ENCODE measurements at places on chromosomes 1 and 21.

DNA sequence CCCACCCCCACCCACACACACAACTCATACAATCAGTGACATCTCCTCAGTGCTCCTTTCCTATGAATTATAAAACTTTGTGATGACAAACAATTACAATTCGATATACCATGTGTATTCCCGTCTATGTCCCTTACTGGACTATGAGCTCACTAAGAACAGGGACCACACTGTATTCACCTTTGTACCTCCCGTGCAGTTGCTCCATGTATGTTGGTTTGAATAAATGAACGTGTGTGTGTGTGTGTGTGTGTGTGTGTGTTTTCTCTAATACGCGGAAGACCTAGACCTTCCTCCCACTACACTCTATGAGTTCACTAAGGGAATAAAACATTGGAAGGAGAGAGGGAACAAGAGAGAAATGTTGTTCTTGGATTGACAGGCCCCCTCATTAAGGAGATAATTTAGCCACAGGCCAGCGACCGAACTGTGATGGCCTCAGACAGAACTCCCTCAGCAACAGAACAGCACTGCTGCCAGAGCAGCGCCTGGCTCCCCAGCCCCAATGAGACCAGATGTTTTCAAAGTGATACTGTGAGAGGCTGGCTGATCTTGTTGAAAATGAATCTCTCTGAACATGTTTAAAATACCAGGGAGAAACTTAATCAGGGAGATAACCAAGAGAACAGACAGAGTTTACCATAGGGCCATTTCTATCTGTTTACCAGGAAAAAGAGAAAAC is 21.7 kb downstream of the BCAR3 start:
- no peak for DNase-seq

GRCh38 chr1:213399695-213400094 is 348.7 kb downstream of the RPS6KC1 start:
- DNase-seq = no peak

GRCh38 chr1:109282952-109283747 is at the start of gene PSRC1:
TSS of gene PSRC1 (minus strand) at chr1:109283145.
- peak; percentile 80 for DNase-seq

DNA sequence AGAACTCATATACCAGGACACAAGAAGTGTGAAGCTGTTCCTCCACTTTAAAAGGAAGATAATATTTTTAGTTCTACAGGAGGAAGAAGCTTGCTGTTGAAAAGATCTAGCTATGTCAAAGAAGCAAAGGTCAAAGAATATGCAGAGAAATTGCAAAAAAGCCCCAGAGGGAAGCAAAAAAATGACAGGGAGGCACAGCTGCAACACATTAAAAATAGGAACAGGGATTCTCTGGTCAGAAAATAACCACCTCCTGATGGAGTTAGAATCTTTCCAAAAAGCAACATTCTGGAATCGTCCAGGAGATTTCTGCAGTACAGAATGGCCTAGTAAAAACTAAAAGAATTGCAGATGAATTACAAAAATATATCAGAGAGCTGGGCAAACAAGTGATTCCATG is 238.9 kb upstream of the PRMT6 start:
- DNase-seq = no peak

DNA sequence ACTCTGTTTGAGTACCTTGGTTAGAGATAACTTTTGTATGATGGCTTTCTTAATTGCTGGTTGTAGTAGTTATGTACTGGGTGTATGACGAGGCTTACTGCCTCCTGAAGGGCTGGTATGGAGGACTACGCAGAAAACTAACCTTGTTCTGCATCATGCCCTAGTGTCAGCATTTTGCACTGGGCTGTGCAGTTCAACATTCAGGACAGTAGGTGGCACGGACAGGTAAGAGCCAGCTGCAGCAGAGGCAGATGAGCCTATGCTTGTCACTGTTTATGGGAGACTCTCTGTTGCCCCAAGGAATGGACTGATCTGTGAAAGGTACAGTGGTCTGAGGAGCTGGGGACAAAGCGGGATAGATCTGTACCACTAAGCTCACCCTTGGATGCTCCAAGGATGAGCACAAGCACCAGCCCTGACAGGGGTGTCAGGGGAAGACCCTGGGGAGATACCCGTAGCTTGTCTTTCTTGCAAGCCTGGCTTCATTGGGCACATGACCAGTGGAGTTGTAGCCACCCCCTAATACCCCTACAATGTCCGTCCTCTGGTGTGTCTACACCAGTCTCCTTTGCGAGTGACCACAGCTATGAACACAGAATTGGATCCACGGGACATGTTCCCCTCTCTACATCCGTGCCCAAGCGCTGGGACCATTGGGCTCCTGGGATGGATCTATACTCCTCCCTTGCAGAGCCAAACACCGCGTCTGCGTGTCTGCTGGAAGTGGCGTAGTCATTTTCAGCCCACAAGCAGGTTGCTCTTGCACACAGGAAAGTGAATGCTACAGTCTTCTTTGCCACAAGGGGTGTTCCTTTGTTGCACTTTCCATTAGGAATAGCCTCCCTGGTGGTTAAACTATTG is 51.1 kb upstream of the CFHR3 start:
- no peak for DNase-seq

GRCh38 chr1:221766210-221766609 is 24.3 kb upstream of the DUSP10 start:
- no peak for DNase-seq

DNA sequence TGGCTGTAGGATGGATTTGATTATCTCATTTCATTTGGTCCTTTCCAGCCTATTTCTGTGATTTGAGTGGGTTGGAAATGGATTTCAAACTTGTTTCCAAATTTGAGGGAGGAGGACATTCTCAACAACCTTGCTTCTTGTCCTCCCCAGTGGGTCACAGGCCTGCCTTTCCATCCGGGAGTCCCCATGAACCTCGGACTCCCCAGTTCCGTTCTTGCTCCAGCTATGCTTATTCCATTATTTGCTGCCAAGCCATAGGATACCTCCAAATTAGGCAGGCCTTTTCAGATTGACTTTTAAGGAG is 97.8 kb downstream of the DUSP10 start:
- DNase-seq = no peak

- no peak for DNase-seq
Observed at GRCh38 chr1:203555076-203555475, 61.1 kb downstream of the OPTC start.

- DNase-seq = no peak
Observed at GRCh38 chr1:58815686-58816071, 31.8 kb upstream of the JUN start.

DNA sequence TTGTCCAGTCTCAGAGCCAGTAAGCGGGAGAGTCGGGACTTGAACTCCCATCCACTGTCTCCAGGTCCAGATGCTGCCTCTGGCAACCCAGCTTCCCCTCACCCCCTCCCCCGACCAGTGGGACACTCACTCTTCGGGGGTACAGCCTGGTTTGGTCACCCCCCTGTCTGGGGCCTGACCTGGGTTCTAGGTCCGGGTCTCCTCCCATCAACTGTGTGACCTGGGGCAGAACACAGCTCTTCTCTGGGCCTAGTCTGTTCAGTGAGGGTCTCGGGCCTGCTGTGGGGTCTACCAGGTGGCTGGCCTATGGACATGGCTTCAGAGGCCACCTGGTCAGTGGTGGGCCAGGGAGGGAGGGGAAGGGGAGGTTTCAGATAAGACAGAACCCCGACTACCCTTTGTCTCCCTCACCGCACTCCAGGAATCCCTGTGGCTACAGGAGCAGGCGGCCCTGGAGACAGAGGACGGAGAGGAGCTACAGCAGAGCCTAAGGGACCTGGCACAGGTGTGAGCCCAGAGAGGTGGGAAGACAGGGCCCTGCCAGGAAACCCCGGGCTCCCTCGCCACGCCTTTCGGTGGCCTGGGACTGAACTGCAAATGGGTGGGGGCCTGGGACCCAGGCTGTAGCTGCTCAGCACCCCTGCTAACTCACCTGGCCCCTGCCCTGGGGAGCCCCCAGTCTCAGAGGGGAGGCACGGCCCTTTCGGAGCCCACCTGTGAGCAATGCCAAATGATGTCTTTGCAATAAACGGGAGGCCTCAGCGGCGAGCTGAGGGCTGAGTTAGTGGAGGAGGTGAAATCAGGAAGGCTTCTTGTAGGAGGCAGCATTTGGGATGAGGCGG is 4.1 kb upstream of the NBPF3 start:
- DNase-seq = no peak

- DNase-seq = no peak
Observed at GRCh38 chr1:156135930-156136871, 17.2 kb upstream of the SEMA4A start.

GRCh38 chr1:194734970-194735369 is 1548.6 kb upstream of the B3GALT2 start:
- no peak for DNase-seq

GRCh38 chr21:45254460-45254930 is 33.2 kb downstream of the POFUT2 start:
- no peak for DNase-seq

DNA sequence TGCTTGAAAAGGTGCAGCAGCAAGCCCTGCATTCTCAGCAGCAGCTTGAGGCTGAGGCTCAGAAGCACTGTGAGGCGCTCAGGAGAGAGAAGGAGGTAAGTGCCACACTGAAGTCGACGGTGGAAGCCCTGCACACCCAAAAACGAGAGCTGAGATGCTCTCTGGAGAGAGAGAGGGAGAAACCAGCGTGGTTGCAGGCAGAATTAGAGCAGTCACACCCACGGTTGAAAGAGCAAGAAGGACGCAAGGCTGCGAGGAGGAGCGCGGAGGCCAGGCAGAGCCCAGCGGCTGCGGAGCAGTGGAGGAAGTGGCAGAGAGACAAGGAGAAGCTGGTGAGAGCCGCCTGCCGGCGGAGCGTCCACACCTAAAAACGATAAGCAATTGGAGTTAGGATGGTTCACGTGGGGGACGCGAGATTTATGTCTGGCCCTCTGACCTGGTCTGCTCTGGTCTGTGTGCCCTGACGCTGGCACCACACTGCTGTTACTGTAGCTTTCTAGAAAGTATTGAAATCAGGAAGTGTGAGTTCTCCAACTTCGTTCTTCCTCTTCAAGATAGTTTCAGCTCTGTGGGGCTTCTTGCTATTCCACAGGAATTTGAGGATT is 26.7 kb upstream of the DIP2A start:
- DNase-seq = peak; percentile 47

DNA sequence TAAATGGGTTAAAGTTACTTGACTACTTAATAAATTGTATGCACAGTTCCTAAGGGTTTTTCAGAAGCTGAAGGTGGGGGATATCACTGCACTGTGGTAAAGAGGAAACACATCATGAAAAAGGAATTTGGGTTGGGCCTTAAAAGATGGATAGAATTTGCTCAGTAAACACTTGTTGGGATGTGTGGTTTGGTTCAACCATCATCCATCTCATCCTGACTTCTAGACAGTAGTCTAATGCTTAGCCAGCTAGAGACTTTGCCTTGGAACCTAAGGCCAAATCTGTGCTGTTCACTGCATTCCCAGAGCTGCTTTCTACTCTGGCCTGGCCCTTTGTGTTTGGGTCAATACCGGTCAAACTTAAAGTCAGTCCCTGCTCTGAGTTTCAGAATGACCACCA is 30.6 kb downstream of the LY9 start:
- DNase-seq = no peak

- DNase-seq = no peak
Observed at GRCh38 chr1:224219011-224219611, 36.1 kb downstream of the DEGS1 start.

GRCh38 chr1:59693406-59693805 is 121.3 kb upstream of the HOOK1 start:
- no peak for DNase-seq

DNA sequence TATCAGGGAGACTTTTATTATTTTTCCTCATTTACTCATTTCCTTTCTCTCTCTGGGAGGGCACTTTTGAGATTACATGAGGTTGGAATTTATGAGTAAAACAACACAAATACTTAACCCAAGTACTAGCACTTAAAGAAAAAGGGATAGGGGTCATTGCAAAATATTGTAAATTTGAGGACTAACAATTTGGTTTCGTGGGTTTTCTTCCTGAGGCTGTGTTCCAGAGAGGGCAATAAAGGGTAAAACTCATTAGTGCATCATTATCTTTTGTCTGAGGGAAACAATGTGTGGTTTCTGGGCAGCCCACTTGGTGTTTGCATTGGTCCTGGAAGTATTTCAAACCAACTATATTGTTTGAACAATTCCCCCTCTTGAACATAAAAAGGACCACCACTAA is 96.5 kb downstream of the GREM2 start:
- DNase-seq = no peak

GRCh38 chr1:101122452-101123166 is 97.0 kb upstream of the DPH5 start:
- no peak for DNase-seq

- DNase-seq = no peak
Observed at GRCh38 chr1:210448297-210448892, 119.7 kb downstream of the HHAT start.

GRCh38 chr1:198283222-198283621 is 126.4 kb downstream of the NEK7 start:
- DNase-seq = no peak

- no peak for DNase-seq
Observed at GRCh38 chr1:7378346-7379130, 392.6 kb upstream of the VAMP3 start.

Data from hypothalamus (tissue), 51 donors.